ENCODE measurements at places on chromosomes 3 and 15. TPM values are rescaled to one million over a fixed set of nuclear protein-coding genes. Genes with fewer than 3 reads are reported as not detected.
A peak's percentile ranks its signal among the peaks of the same experiment; 100 is the strongest.

DNA sequence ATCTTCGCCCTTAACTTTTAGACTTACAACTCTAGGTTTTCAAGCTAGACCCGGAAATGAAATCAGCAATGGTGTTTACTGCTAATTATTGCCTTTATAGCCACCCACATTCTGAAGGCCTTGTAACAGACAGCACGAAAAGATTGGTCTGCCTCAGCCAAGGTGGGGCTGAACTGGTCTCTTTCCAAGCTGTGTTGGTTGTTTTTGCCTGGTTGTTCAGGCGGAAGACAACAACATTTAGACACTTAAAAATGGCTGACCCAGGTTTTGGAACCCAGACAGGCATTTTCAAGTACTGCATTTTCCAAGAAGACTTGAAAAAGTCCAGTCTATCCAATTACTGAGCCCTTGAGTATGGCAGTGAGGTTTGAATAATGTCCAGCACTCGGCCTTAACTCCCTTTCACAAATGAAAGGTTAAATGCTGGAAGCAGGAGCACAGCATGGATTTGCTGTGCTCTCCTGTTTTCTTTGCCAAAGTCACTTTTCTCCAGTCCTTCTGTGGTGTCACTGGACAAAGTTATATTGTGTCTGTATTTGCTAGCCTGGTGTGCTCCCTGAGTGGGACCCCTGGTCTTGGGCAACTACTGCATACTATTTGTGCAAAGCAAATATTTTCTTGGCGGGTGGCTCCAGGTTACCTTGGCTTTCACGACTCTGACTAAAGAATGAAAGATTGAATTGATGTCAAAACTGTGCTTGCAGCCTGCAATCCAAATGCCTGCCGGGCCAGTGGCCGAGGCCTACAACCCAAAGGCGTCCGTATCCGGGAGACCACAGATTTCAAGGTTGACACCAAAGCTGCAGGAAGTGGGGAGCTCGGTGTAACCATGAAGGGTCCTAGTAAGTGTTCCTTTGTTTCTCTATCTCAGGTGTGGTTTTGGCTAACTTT lies 93.5 kb downstream of the FLNB start:
- H3K36me3 ChIP-seq: peaks cover 8% of the 10 kb centered on the region
- no peaks in the 10 kb centered on the region for H3K27me3 ChIP-seq
- no peak overlapping the region for H3K4me3 ChIP-seq
- peak overlapping the region; percentile 75 for H3K27ac ChIP-seq
- peaks cover 46% of the 10 kb centered on the region for H3K4me1 ChIP-seq

- no peak for DNase-seq
- no peak overlapping the region for H3K4me3 ChIP-seq
- no peak overlapping the region for H3K27ac ChIP-seq
- H3K27me3 ChIP-seq: no peaks in the 10 kb centered on the region
- H3K4me1 ChIP-seq: no peaks in the 10 kb centered on the region
Observed at GRCh38 chr3:80232760-80233159, 465.0 kb upstream of the ROBO1 start.

Gene AGBL1
- not detected for total RNA-seq

Gene CCPG1
- 64.3 TPM for total RNA-seq

Gene CHDH
- total RNA-seq: 21.5 TPM

Gene SEMA5B
- total RNA-seq: 15.2 TPM

Data from body of pancreas (tissue), 4 donors.